HuH-7 (cell line): ENCODE measurements at places on chromosomes 13 and 19.

DNA sequence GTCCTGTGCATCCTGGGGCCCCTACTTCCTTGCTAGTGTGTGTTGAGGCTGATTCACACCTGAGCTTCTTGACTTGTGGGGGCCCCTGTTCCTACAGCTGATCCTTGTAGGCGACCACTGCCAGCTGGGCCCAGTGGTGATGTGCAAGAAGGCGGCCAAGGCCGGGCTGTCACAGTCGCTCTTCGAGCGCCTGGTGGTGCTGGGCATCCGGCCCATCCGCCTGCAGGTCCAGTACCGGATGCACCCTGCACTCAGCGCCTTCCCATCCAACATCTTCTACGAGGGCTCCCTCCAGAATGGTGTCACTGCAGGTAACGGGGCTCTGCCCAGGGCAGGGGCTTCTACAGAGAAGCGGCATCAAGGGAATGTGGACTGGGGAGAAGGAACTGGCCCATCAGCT, 25.5 kb downstream of the UPF1 start:
- no peak for DNase-seq

DNA sequence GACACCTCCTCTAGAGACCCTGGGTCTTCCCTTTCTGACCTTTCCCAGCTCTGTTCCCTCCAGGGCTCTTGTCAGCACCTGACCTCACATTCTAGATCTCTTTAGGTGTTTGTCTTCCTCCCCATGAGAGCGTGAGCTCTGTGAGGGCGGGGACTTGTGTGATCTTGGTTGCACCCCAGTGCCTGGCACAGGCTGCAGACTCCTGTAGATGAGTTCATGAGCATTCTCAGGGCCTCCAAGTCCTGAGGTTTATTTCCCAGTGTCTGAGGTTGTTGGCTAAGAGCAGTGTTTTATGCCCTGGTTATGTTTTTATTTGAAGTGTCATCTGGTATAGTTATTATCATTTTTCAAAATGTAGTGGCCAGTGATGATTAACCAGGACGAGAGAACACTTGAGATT, 596 bp downstream of the CEACAM4 start:
- no peak for DNase-seq

DNA sequence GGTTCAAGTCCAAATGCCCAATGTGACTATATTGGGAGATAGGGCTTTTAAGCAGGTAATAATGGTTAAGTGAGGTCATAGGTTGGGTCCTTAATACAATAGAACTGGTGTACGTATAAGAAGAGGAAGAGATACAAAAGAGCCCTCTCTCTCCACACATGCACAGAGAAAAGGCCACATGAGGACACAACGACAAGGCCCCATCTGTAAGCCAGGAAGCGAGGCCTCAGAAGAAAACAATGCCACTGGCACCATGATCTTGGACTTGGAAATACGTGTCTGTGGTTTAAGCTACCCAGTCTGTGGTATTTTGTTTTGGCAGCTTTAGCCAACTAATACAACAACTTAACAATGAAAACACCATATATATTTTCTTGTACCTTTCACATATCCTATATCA, 23.4 kb upstream of the RFC3 start:
- DNase-seq = no peak

GRCh38 chr19:4088975-4089374, 22.3 kb upstream of the ZBTB7A start:
- DNase-seq = no peak

- DNase-seq = no peak
These were observed 221.2 kb downstream of the ZNF536 start for GRCh38 chr19:30593356-30593755.

- no peak for DNase-seq
These were observed 14.8 kb upstream of the CCNP start for GRCh38 chr19:40241125-40241808.

DNA sequence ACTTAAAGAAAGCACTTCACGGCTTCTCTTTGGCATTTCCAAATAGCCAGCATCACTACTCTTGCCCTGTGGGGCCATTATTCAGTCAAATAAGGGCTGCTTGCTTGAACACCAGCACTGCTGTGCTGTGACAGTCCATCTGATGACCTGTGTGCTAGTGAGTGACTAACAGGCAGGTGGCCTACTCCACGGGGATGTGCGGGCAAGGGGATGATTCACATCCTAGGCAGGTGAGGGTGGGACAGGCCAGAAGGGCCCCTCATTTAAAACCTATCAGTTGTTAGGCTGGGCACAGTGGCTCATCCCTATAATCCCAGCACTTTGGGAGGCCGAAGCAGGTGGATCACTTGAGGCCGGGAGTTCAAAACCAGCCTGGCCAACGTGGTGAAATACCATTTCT, 8.2 kb downstream of the CCNE1 start:
- DNase-seq = no peak

- no peak for DNase-seq
These were observed 37.1 kb upstream of the TFDP1 start for GRCh38 chr13:113547238-113547971.
